ENCODE measurements at places on chromosomes 1 and 21.

DNA sequence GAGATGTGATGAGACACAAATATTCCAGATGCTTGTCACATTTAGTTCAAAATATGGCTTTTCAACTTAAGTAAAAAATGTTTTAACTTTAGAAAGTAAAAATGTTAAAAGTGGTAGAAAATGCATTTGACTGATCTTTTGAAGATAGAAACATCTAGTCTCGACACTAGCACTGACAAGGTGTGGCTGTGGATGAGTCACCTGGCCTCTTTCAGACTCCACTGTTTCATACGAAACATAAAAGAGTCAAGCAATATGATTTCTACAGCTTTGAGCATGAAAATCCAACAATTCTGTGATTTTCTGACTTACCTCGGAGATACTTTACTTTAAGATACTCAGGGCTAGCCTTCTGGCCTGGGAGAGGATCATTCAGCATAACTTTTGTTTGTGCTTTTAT, 47.7 kb downstream of the TTC13 start:
- DNase-seq, result no peak

- DNase-seq, result no peak
Observed at GRCh38 chr1:183435497-183435896, 17.3 kb upstream of the NMNAT2 start.

- DNase-seq, result no peak
Observed at GRCh38 chr1:1569341-1569740, 5.3 kb downstream of the SSU72 start.

- peak; percentile 23 for DNase-seq
Observed at GRCh38 chr1:38964140-38964548, 22.5 kb upstream of the RHBDL2 start.

DNA sequence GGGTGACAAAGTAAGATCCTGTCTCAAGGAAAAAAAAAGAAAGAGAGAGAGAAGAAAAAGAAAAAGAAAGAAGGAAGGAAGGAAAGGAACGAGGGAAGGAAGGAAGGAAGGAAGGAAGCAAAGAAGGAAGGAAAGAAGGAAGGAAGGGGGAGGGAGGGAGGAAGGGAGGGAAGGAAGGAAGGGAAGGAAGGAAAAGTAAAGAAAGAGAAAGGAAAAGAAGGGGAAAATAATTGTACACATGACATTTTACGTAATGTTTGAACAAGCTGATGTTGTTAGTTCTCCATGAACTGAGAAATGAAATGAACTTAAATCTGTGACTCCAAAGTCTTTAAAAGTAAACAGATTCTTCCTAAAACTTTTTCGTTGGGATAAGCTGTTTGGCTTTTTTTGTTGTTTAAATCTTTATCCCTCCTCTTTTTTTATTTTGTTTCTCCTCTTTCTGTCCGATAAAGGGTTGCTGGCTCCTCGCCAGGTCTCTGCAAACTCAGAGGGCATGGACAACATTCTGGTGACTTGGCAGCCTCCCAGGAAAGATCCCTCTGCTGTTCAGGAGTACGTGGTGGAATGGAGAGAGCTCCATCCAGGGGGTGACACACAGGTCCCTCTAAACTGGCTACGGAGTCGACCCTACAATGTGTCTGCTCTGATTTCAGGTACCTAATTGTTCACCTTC, 59.8 kb downstream of the IL12RB2 start:
- no peak for DNase-seq

DNA sequence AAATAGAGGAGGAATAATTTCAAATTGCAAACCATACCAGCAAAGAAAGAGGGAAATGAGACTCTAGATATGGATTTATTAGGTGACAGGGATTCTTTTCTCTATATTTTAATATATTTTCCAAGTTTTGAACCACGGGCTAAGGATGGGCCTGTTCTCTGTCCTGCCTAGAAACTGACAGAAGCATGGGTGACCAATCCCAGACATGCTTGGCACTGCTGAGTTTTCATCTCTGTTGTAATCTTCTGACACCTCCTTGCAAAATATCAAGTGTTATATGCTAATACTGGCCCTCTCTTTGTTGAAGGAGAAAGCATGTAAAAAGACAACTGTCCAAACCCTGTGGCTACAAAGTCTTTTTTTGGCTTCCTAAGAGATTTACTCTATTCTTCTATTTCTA, 774 bp upstream of the ANGPTL7 start:
- no peak for DNase-seq

- no peak for DNase-seq
Observed at GRCh38 chr1:222347627-222348026, 200.3 kb downstream of the HHIPL2 start.

GRCh38 chr1:118039170-118039569, 109.6 kb downstream of the WDR3 start:
- no peak for DNase-seq

GRCh38 chr1:145972580-145972979, 8.1 kb downstream of the POLR3GL start:
- DNase-seq, result no peak

- no peak for DNase-seq
Observed at GRCh38 chr1:94020764-94021579, 100.0 kb downstream of the ABCA4 start.

DNA sequence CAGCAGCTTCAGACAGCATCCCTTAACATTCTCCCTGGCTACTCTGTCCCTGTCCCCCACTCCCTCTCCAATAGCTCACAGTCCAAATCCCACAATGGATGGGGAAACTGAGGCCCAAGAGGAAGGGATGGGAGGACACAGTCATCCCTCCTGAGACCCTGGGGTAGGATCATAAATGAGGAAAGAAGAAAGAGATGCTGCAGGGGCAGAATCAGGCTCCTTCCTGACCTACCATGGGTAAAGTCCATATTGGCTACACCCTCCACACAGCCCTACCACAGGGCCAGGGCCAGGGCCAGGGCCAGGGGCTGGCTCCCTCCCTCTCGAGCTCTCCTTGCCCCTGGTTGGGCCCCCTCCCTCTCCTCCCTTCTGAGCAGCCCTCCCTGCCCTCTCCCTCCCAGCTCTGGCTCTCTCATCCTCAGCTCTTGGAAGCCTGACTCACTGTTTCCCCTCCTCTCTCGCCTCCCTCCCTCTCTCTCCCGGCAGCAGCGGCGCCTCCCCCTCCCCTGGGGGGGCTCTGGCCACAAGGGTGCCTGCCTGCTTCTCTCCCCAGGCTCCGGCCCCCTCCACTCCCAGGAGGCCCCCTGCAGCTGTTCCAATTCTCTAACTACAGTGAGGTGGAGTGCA, 4.9 kb downstream of the AHDC1 start:
- DNase-seq, result peak; percentile 53

- no peak for DNase-seq
Observed at GRCh38 chr1:7503691-7504437, 267.2 kb upstream of the VAMP3 start.

- DNase-seq, result no peak
Observed at GRCh38 chr1:31683997-31684396, 19.8 kb downstream of the COL16A1 start.

DNA sequence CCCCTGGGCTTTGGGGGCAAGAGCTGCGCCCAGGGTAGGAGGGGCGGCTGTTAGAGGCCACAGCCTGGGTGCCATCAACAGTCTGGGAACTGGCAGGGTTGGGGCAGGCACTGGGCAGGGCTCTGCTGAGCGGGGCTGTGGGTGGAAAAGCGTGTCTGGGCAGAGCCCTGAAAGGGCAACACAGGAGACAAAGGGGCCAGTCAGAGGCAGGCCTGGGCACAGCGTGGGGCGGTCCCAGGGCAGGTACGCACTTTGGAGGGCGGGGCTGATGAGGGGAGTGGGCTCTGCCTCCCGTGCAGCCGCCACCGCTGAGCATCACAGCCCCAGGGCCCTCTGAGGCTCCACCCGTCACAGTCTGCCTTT, 13.9 kb downstream of the CELSR2 start:
- DNase-seq, result no peak

DNA sequence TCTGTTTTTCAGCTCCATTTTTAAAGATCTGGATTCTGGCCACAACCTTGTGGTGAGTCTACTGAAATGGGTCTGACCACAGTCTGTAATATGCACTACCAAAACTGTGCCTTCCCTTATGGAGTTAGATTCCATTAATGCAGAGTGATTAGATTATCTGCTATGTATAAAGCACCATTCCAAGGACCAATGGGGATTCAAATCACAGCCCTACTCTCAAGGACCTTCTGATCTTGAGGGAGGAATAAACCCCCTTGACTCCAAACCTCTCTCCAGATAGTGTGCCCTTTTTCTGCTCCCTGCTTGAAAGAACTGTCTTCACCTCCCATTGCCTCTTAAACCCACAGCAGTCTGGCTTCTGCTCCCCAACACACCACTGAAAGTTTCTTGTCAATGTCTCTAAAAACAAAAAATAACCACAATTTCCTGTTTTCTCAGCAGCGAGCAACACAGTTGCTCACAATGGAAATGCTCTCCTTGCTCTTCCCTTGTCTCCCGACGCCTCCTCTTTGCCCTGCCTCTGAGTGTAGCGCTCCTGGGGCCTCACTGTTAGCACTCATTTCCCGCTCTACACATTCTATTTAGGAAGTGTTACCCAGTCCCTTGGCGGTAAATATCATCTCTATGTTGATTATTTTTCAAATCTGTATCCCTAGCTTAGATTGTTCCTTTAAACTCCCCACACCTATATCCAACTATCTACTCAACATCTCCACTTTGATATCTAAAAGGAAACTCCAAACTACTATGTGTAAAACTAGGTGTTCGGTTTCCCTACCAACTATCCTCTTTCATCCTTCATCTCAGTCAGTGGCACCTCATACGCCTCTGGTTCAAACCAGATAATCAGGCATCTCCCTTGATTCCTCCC, 13.6 kb downstream of the PCNX2 start:
- peak; percentile 54 for DNase-seq

DNA sequence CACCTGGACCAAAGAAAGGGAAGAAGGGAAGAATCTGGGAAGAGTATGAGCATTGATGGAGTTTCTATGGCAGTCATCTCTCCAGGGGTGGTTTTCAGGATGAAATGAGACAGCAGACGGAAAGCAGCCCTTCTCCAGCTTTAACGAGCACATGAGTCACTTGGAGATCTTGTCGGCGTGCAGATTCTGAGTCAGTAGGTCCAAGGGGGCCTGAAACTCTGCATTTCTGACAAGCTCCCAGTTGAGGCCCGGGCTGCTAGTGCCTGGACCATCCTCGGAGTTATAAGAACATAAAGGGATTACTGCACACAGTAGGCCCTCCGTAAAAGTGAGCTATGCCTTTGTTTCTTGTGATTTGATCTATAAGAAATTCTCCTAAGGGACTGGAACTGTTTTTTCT, 17.6 kb downstream of the HSPG2 start:
- DNase-seq, result no peak

DNA sequence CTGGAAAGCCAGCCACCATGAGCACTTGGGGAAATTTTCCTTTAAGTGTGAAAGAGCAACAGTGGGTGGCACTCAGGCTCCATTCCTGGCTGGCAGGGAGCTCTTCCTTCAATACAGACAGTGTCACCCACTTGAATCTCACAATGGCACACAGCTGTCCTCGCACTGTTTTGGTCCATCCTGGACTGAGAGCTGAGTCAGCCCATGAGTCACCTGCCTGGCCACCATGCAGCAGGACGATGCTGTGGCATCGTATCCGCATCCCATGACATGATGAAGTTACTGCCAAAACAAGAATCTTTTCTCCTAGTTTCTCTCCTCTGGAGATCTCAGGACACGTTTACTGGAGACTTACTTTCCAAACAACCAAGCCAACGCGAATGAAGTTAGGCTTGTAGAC, 6.0 kb downstream of the TMPRSS2 start:
- no peak for DNase-seq

GRCh38 chr1:54611621-54612020, 11.7 kb downstream of the FAM151A start:
- no peak for DNase-seq

All from activated naive CD4-positive, alpha-beta T cell treated with anti-CD3 and anti-CD28 coated beads, Interleukin-2, amount 10 ng/mL, durations not matched to agents 7 days and 5 days (primary cell).